ENCODE measurements at places on chromosomes 6 and 20.

DNA sequence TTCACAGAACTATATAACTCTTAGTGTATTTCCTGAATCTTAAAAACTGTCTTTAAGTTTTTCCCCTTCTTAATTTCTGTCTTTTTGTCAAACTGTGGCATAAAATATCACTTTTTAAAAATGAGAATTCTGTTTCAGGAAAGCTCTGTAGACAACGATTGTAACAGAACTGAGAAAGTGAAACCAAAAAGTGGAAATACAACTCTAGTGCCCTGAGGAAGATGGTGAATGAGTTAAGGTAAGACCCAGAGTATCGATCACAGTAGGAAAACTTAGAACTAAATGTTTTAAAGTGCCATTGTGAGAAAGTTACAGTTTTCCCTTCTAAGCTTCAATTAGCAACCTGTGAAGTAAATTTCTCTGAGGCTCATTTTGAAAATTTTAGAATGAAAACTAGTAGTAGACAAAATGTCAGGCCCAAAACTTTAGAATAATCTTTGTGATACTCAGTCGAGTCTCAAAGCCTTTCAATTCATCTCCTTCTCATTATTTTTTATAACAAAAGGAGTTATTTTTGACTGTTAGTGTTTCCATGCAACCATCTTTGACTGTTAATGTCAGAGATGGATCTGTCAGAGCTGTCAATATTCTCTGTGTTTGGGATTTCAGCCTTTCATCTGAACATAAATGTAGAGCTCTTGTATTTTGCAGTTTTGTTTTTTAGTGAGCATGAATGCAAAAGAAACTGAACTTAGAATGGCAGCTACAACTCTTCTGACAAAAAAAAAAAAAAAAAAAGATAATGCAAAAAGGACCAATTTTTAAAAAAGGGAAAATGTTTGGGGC is 19.0 kb upstream of the TRDN start:
- DNase-seq = no peak

- no peak for DNase-seq
Measured at GRCh38 chr6:2072453-2072852, 173.0 kb downstream of the GMDS start.

- no peak for DNase-seq
Measured at GRCh38 chr6:152034631-152035030, 227.1 kb downstream of the ESR1 start.

DNA sequence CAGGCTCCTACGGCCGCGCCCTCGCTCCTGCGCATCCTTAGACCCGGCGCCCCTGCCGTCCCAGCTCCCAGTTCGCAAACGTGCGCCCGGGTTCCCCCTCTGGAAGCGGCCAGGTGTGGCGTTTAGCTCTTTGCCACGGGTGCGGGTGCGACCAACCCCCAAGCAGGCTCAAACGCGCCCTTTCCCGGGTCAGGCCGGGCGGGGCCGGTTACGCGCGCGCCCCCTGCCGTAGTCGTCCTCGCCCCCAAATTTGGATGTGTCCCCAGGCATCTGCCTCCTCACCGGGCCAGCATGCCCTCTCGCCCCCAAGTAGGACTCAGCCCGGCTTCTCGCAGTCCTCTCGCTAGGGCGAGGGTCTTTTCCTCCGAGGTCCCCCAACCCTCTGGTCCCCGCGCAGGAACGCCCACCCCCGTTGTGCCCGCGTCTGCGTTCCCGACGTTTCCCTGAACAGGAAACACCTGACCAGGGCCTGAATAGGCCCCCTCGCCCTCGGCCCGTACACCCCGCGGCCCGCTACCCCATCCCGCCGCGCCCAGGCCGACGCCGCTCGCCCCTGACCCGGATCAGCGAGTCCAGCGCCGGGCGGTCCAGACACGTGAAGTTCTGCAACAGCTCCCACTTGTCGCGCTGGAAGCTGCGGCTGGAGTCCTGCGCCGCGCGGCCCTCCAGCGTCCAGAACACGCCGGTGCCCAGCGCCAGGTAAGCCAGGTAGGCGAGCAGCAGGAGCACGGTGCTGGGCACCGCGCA is 520 bp downstream of the KCNK17 start:
- DNase-seq = peak; percentile 55

- no peak for DNase-seq
Measured at GRCh38 chr6:89487864-89488263, 54.9 kb downstream of the ANKRD6 start.

DNA sequence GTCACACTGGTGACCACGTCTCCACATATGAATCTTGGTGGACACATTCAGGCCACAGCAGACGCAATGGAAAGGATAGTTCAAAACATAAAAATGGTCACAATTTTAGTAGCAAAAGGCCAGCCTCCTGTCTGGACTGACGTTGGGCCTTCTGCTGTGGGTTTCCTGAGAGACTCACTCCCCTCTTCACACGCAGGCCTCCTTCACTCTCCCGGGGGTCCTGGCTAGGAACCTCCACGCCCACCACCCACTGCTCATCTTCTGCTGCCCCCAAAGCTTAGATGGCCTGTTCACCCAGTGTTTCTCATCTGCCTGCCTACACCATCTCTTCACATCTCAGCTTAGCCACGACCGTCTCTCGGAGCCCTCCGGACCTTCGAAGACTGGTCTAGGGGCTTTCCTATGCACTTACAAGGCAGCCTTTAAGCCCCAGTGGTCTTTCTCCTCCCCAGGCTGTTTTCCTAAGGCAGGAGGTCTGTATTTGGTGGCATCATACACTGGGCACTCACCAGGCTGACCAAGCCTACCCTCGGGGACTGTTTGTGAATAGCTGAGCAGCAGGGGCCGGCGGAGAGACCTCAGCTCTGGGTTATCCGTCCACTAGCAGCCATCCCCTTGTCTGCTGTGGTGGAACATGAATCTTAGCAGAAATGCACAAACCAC is 46.6 kb upstream of the AFDN start:
- DNase-seq = no peak

DNA sequence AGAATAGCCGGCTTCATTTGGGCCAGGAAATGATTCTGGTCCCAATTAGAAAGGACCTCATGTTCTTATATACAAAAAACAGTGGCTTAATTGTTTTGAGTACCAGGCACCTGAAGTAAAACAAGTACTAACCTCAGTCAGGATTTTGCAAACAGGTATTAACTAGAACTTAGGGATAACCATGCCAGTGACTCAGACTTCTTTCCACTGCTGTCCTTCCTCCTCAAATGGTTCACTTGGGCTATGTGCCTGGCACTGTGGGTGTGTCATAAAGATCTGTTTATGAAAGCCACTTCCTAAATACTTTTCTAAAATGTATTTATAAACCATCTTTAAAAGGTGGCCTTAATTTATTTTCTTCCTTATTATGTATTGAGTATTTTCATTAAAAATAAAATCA is 10.7 kb downstream of the CLDN20 start:
- no peak for DNase-seq

DNA sequence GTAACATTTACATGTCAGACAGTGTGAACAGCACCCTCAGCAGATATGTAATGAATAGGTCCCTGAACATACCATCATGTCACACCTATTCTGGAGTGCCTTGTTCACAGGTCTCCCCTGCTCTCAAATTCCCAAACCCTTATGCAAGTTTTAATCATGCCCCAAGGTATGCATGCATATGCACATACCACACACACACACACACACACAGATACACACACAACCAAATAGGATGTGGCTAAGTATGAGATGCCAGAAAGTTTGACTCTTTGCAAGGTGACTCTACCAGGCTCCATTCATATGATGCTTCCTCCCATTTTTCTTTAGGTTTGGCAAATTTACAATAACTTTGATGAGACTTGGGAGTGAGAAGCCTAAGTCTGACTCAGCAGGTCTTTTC is 243.8 kb upstream of the IRAK1BP1 start:
- no peak for DNase-seq

DNA sequence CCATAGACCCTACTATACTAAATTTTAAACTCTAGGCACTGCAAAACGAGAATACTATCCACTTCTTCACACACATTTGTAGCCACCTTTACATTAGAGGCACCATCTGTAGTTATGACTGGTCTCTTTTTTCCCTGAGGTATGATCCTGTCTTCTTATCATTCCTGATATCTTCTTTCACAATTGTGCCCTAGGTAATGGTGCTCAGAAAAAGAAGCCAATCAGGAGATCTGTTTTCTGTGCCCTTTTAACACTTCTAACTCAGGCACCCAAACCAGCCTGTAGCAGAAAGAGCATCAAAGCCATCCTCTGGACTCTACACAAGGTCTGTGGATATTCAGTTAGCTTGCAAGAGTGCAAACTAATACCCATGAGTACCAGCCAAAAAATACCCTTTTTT is 149.7 kb upstream of the SGK1 start:
- DNase-seq = no peak

DNA sequence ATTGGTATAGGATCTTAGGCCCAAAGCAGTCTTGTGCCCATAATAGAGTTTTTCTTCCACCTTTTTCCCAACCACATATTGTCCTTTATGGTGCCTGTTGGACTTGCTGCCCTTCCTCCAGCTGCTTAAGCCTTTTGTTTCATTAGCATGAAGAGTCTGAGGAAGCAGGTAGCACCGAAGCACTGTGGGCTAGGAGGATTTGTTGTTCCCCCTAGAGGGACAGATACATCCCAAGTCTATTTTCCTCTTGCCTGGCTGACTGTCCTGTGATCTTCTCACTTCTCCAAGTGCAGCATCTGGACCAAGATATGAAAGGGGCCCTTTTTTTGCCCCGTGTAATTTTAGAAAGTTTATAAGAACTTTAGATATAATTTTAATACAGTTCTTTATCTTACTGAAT is 50.7 kb upstream of the COL10A1 start:
- DNase-seq = no peak

GRCh38 chr20:50009521-50010454 is 27.0 kb downstream of the SNAI1 start:
- no peak for DNase-seq

Measured in ecto neural progenitor cell (in vitro differentiated cells).